ENCODE measurements at places on chromosomes 5 and 9. TPM values are rescaled to one million over a fixed set of nuclear protein-coding genes. Genes with fewer than 3 reads are reported as not detected.

GDA gene
- 1.2 TPM for total RNA-seq

SERINC5 gene
- total RNA-seq: 19.1 TPM

PCDHGB6 gene
- total RNA-seq: 0.14 TPM

RASGRF2 gene
- 0.04 TPM for total RNA-seq

TMEFF1 gene
- total RNA-seq: 0.54 TPM

PTPN3 gene
- total RNA-seq: 19.5 TPM

PTGS1 gene
- 3.4 TPM for total RNA-seq

MYOT gene
- 0.18 TPM for total RNA-seq

LCN2 gene
- total RNA-seq: 2.6 TPM

LEAP2 gene
- total RNA-seq: 0.71 TPM

IL5 gene
- not detected for total RNA-seq

LMX1B gene
- 1.2 TPM for total RNA-seq

OLFML2A gene
- 3.1 TPM for total RNA-seq

STPG3 gene
- not detected for total RNA-seq

CTXN3 gene
- not detected for total RNA-seq

RACK1 gene
- 3,025 TPM for total RNA-seq

PHF24 gene
- 0.54 TPM for total RNA-seq

SLC6A19 gene
- not detected for total RNA-seq

SLC25A2 gene
- not detected for total RNA-seq

TAF11L2 gene
- total RNA-seq: not detected

UBQLN1 gene
- total RNA-seq: 97.1 TPM

GLRA1 gene
- not detected for total RNA-seq

GRAMD2B gene
- total RNA-seq: 21.5 TPM
